ENCODE measurements at places on chromosomes 11 and 22. TPM values are rescaled to one million over a fixed set of nuclear protein-coding genes. Genes with fewer than 3 reads are reported as not detected.

SPON1 gene
- polyA plus RNA-seq: 0.66 TPM

LMNTD2 gene
- polyA plus RNA-seq: 0.61 TPM

EHF gene
- polyA plus RNA-seq: not detected

MYO7A gene
- polyA plus RNA-seq: 0.30 TPM

GUCY1A2 gene
- 5.1 TPM for polyA plus RNA-seq

MYBPC3 gene
- polyA plus RNA-seq: not detected

CHEK1 gene
- 29.5 TPM for polyA plus RNA-seq

ST14 gene
- not detected for polyA plus RNA-seq

CCDC73 gene
- not detected for polyA plus RNA-seq

IFTAP gene
- polyA plus RNA-seq: 71.9 TPM

PGM2L1 gene
- 95.0 TPM for polyA plus RNA-seq

Data from neural cell (in vitro differentiated cells).